ENCODE measurements at places on chromosomes 5 and 9.

DNA sequence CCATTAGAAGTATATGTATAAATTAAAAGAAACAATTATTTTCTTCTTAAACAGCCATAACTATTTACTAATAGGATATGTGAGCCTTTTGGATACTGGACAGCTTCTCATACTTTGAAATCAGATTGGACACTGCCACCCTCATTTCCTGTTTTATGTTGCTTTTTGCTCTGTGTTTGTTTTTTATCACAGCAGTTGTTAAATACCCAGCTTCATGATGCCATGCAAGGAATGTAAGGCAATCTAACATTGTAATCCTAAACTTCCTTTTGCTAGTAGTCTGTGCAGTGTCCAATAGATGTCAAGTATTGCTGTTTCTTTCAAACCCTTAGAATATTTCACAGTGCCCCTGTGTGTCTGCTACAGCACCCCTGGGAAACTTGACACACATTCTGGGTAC, 56.2 kb downstream of the CNTLN start:
- DNase-seq = no peak

DNA sequence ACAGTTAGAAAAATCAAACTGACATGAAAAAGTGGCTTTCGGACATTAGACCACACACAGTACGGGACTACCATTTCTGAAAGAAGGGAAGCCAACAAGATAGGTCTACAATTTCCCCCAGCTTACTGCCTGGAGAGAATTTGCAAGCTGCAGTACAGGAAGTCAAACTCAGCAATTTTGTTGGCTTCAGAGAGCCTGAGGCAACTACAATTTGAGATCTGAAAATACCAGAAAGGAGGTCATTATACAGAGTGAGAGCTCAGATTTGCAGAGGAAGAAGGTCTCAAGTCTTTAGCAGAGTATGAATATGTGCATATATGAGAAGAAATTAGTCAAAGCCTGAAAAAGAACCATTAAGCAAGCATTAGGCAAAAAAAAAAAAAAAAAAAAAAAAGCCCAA, 83.0 kb downstream of the OXCT1 start:
- no peak for DNase-seq

DNA sequence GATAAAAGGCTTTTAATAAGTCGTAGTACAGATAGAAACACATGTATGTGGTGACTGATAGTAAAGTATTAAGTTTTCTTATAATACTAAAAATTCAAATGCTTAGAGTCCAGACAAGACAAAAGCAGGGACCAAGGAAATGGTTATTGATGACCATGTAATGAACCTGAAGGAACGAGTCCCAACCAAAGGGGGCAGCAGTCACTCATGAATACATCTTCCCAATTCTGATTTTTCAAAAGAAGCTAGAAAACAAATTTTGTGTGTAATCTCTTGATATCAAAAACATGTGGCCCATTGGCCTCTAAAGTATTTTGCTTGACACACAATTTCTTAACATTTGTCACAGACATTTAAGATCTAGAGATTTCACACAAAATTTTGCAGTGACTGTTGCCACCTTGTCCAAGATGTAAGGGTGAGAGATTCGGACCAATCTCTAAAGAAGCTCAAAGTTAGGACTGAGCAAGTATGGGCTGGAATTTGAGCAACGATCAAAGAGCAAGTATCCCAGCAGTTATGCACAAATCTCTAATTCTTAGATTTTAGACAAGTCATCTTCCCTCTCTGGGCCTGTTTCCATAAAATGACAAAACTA, 66.8 kb downstream of the ARL15 start:
- DNase-seq = no peak

- DNase-seq = no peak
Observed at GRCh38 chr5:143186623-143187022, 216.9 kb downstream of the NR3C1 start.

- no peak for DNase-seq
Observed at GRCh38 chr9:34123682-34124081, 2.8 kb downstream of the DCAF12 start.

GRCh38 chr9:16585591-16585990, 284.9 kb downstream of the BNC2 start:
- DNase-seq = no peak

DNA sequence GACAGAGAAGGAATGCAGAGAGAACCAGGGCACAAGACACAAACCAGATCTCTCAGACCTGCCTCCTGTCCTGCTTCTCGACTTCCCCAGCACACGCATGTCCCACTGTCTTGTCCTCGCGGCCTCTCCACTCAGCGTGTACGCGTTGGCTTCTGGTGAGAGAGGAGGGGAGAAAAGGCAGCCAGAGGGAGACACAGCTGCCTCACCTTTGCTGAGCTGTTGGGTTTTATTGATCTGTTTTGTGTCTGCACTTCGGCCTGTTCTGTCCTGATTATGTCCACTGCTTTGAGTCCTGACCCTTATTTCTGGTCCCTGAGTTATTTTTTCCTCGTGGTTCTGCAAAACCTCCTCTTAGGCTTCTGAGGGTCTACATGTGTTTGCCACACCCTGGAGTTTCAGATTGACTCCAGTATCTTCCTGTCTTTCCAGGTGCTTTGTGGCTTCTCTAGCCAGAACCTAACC, 87.5 kb upstream of the AGXT2 start:
- DNase-seq = no peak

GRCh38 chr5:10343486-10343885, 10.0 kb upstream of the MARCHF6 start:
- no peak for DNase-seq

DNA sequence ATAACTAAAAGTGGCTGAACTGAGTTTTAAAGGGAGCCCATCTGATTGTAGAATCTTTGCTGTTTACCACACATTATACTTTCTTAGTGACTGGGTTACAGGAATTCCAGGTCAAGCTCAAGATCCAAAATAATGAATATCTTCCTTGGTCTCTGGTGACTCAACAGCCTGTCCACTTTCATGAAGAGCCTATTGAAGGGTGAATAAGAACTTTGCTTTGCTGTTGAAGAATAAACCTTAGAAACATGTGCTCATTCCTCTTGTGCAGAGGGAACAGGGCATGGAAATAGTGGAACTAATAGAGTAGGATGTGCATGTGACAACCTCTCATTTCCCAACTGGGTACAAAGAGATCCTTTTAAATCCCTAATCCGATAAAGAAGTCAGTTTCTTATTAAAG, 21.4 kb downstream of the ALDH1A1 start:
- no peak for DNase-seq

DNA sequence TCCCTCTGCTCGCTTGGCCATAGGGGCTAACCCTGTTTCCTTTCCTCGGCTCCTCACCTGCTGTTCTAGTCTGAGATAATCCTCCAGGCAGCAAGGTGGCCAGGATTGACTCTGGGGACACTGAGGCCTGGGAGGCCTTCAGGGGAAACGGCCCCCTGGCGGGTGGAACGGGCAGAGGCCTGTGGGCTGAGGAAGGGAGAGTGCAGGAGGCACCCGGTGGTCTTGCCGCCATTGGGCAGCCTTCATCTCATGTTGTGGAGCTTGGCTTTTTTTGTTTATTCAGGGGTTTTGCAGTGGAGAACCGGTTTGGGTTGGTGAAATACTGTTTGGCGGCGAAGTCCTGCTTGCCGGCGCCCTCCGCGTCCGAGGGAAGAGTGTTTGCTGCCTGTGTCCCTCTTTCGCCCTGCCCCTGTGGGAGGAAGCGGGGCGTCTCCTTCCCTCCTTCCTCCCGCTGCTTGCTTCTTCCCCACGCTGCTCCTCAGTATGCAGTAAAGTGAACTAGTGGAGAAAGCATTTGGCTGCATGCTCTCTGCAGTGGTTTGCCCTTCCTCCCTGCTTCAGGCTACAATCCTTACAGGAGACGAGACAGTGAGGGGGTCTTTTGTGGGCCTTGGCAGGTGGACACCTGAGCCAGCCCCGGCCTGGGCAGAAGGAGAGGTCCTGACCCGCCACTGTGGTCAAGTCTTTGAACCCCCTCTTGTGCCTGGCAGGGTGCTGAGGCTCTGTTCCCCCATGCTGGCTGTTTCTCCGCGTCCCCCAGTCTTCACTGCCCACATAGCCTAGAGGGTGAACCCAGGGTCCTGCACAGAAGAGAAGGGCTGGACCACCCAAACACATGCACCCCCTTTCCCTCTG, 30.8 kb upstream of the PRDM12 start:
- no peak for DNase-seq

DNA sequence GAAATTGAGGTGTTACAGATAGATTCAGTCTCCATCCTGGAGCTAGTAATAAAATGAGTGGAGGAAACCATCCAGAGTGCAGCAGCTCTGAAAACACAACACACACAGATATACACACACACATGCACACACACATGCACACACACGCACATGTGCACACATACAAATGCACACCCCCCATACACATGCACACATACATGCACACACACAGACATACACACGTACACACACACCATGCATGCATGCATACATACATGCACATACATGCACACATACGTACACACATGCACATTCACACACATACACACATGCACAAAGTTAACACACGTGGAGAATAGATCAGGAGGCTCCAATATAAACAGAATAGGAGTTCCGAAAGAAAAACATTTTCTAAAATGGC, 21.0 kb upstream of the OBP2B start:
- no peak for DNase-seq

DNA sequence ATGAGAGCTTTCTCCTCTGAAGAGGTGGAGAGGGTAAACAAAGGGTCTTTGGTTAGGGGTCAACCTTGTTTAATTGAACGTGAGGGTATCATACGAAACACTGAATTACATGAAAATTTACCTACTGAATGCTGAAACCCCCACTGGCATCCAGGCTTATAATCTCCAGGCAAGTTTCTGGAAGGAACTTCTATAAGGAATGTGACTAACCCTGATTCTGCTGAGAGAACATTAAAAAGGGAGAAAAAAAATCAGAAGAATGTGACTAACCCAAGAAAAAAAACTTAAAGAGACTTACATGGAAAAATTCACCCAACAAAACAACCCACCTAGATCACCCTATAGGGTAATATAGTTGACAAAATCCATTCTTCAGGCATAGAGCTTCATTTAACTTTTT, 55.5 kb downstream of the APC start:
- no peak for DNase-seq

GRCh38 chr9:127935765-127936221, 1.9 kb downstream of the DPM2 start:
- no peak for DNase-seq

- DNase-seq = no peak
Observed at GRCh38 chr5:137819766-137820165, 47.9 kb upstream of the MYOT start.

DNA sequence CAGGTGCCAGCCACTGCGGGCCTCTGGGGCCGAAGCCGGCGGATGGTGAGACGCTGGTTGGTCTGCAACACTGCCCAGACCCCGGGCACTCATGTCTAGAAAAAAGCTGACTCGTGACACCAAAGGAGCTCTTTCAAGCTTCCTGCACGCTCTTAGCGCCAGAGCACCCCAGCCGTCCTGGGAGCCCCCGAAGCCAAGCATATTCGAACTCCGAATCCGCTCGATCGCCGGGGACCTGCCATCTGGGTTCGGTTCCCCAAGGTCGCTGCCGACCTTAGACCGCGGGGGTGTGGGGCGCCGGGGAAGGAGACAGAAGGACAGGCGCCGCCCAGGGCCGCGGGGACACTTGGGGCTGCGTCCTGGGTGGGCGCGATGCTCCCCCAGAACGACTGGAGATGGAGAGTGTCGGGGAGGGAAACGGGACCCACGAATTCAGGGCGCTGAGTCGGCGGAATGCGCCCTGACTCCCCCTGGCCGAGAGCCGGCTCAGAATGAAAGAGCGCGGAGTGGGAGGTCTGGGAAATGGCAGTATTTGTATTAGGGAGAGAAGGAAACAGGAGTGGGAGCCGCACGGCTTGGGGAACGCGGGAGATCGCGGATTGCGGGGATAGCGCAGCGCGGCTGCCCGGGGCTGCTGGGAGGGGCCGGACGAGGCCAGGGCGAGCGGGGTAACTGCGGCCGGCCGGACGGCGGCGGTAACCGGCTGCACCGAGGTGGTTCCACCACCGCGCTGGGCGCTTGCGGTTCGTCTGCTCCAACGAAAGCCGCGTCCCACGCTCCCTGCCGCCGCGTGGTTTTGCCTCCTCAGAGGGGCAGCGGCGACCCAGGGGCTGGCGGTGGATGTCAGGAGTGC, 20.1 kb upstream of the MARCHF6 start:
- DNase-seq = no peak

GRCh38 chr9:89527084-89527483, 29.2 kb upstream of the SEMA4D start:
- DNase-seq = no peak

DNA sequence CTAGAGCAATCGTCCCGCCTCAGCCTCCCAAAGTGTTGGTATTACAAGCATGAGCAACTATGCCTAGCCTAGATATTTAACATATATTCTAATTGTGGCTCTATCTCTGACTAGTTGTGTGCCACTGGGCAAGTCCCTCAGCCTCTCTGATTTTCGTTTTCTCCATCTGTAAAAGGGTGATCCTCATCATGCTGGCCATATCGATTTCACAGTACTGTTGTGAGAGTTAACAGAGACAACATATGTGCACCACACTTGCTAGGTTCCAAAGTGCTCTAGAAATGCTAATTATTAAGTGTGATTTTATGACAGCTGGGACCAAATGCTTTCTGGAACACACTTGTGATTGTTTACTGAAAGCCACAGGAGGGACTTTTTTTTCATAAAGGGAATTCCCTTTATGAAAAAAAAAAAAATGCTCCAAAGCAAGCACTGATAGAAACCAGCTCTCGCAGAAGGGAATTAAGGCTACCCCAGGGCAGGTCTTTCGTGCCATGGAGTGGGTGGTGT, 78.5 kb upstream of the EPB41L4B start:
- DNase-seq = no peak

DNA sequence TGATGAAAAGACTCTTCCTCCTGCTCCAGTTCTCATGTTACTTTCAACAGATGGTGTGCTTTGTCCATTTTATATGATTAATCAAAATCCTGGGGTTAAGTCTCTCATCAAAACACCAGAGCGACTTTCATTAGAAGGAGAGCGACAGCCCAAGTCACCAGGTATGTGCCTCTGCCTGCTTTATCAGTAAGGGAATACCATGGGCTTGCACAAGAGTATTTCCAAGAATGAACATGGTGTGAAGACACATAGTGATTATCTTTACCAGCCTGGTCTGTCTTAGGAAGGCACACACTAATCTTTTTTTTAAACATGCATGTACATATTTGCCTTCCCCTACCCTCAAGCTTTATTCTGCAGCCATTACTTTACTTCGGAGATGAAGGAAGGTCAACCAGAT, 15.2 kb downstream of the NUP214 start:
- DNase-seq = no peak

- no peak for DNase-seq
Observed at GRCh38 chr9:447230-448025, 232.8 kb downstream of the DOCK8 start.

- DNase-seq = no peak
Observed at GRCh38 chr5:111783537-111783936, 26.5 kb upstream of the NREP start.

GRCh38 chr9:129761901-129762369, 9.1 kb upstream of the PTGES start:
- no peak for DNase-seq

- no peak for DNase-seq
Observed at GRCh38 chr9:34084562-34084961, 35.9 kb upstream of the UBAP2 start.

- DNase-seq = no peak
Observed at GRCh38 chr9:131409458-131409992, 15.6 kb downstream of the PRRC2B start.
